ENCODE measurements at places on chromosomes 1 and 21. TPM values are rescaled to one million over a fixed set of nuclear protein-coding genes. Genes with fewer than 3 reads are reported as not detected.

GRCh38 chr1:110033421-110033820 lies 1.0 kb upstream of the STRIP1 start:
- DNase-seq: no peak
- peaks cover 10% of the 10 kb centered on the region for H3K4me1 ChIP-seq
- no peaks in the 10 kb centered on the region for H3K36me3 ChIP-seq
- H3K27me3 ChIP-seq: no peaks in the 10 kb centered on the region

ZNF691 gene
- polyA plus RNA-seq: 8.0 TPM

ABCA4 gene
- 0.08 TPM for polyA plus RNA-seq

- H3K4me3 ChIP-seq: no peak overlapping the region
- peaks cover 39% of the 10 kb centered on the region for H3K4me1 ChIP-seq
- H3K27me3 ChIP-seq: no peaks in the 10 kb centered on the region
- DNase-seq: peak; percentile 42
Measured at GRCh38 chr1:34825455-34826091, 32.8 kb downstream of the GJA4 start.

DNA sequence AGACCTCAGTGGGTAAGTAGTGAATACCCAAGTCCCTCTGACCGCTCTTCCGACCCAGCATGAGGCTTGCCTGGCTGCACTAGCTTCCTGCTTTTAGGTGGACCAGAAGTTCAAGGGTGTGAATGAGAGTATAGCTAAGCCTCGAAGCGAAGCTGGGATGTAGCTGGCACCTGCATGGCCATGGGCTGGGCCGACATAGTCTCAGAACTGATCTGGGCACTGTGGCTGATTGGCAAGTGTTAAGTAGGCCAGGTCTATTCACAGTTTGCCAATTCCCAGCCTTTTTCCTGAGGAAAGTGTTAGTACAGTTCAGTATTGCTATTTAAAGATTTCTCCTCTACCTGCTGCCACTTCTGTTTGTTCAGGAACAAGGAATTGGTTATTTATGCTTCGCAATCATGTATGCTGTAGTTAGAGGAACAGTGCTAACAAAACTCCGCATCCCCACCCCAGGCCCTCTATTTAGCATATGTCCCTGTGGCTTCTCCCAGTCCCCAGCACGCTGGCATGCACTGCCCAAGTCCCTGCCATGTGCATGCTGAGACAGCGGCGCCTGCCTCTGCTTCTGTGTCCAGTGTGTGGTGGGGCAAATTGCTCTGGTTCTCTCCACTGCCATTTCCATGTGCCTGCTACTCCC lies 16.3 kb downstream of the SPATA46 start:
- H3K27ac ChIP-seq: no peak overlapping the region
- H3K4me3 ChIP-seq: no peak overlapping the region
- no peak for DNase-seq
- no peaks in the 10 kb centered on the region for H3K4me1 ChIP-seq

ELF3 gene
- 0.15 TPM for polyA plus RNA-seq

DESI2 gene
- 22.4 TPM for polyA plus RNA-seq

GRCh38 chr21:37408464-37409193 lies 42.1 kb downstream of the DYRK1A start:
- no peaks in the 10 kb centered on the region for H3K36me3 ChIP-seq
- no peak for DNase-seq
- H3K4me3 ChIP-seq: no peak overlapping the region
- H3K27me3 ChIP-seq: no peaks in the 10 kb centered on the region
- peaks cover 11% of the 10 kb centered on the region for H3K4me1 ChIP-seq

DNA sequence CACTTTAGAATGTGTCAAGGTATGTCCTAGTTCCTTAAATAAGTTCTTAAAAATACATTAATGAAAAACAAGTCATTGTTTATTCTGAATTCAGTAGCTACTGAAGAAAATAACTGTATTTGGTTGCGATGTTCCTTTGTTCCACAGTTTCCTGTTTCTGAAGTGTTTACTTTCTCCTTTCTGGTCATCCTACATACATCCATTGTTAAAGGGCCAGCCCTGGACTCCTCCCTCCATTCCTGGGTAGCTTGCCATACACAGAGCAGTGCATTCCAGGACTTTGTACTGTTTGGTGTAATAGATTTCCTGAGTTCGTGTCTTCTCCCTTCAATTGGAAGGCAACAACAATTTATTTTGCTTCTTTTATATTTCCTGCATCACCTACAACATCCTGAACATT lies 845.4 kb upstream of the CXADR start:
- H3K4me1 ChIP-seq: no peaks in the 10 kb centered on the region
- DNase-seq: no peak
- no peak overlapping the region for H3K4me3 ChIP-seq
- H3K36me3 ChIP-seq: no peaks in the 10 kb centered on the region
- H3K27me3 ChIP-seq: no peaks in the 10 kb centered on the region

DNA sequence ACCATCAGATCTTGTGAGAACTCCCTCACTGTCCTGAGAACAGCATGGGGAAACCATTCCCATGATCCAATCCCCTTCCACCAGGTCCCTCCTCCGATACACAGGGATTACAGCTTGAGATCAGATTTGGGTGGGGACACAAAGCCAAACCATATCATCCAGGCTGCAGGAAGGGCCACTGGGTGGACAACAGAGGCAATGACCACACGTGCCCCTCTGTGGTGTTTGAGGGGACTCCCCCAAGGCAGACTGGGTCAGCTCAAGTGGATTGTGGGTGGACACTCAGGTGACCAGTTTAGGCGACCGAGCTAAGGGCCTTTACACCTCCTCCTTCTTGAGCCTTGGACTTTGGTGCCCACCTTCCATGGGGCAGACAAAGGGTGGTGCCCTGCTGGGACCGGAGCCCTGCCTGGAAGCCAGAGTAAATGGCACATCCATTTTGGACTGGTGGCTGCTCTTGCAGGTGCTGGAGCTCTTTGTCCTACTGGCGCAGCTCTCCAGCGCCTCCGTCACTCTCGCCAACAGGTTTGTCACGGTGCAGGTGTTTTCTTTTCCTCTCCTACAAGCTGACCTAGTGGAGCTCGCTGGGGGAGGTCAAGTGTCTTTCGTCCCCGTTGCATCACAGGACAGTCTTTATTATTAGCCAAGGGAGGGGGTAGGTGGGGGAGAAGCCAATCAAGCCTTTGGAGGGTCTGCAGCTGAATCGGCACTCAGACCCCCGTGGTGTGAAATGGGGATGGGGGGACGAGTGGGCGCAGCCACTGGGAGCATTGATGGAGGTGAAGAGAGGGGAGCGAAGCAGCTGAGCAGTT lies 37.6 kb downstream of the CRYAA start:
- no peaks in the 10 kb centered on the region for H3K36me3 ChIP-seq
- no peaks in the 10 kb centered on the region for H3K27me3 ChIP-seq
- no peak for DNase-seq

DNA sequence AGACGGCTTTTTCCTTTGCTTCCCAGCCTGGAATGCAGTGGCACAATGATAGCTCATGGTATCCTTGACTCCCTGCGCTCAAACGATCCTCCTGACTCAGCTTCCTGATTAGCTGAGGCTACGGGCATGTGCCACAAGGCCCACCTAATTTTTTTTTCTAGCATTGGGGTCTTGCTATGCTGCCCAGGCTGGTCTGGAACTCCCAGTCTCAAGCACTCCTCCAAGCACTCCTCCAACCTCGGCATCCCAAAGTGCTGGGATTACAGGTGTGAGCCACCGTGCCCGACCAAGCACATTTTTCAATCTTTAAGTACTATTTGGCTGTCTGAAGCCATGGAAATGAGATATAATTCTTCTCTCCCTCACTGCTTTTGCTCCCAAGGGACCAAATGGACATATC lies 58.7 kb downstream of the MAB21L3 start:
- peaks cover 37% of the 10 kb centered on the region for H3K4me1 ChIP-seq
- no peak for DNase-seq
- no peaks in the 10 kb centered on the region for H3K36me3 ChIP-seq
- H3K27me3 ChIP-seq: no peaks in the 10 kb centered on the region
- no peak overlapping the region for H3K4me3 ChIP-seq
- H3K27ac ChIP-seq: no peak overlapping the region

DNA sequence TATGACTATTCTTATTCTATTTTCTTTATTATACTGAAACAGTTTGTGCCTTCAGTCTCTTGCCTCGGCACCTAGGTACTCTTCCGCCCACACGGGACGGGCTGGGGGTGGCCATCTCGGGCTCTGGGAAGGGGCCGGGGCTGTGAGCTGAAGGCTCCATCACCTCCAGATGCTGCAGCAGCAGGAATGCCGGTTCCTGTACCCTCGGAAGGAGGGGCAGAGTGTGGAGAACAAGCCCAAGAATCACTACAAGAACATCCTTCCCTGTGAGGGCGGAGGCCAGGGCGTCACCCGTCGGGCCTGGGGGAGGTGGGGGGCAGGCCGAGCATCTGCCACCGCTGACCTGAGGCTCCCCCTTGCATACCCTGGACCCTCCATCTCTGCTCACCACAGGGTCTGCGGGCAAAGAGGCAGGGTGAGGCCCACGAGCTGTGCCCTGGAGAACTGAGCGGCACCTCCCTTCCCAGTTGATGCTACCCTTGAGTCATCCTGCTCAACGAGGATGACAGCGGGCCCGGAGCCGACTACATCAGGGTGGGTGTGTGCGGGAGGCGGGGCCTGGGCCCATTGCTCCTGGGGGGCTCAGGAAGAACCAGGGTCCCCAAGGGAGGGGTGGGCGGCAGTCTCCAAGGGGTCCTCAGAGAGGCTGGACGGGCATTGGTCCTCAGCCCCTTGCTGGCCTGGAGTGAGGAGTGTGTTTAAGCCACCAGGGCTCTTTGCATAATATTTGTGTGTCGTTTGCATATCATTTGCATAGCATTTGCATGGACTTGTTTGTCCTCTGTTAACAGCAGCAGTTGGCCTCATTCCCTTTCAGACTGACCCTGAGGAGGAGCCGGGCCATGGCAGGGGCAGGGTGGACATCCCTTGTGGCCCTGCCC lies 7.5 kb downstream of the RNF223 start:
- H3K27ac ChIP-seq: no peak overlapping the region
- peaks cover 14% of the 10 kb centered on the region for H3K27me3 ChIP-seq
- H3K36me3 ChIP-seq: no peaks in the 10 kb centered on the region
- H3K4me1 ChIP-seq: peaks cover 36% of the 10 kb centered on the region

GRCh38 chr1:43235451-43236121 lies 34.2 kb upstream of the TMEM125 start:
- no peaks in the 10 kb centered on the region for H3K36me3 ChIP-seq
- peak overlapping the region; percentile 67 for H3K27ac ChIP-seq
- no peaks in the 10 kb centered on the region for H3K27me3 ChIP-seq
- H3K4me1 ChIP-seq: peaks cover 47% of the 10 kb centered on the region

GRCh38 chr1:184604152-184604900 lies 150.3 kb downstream of the EDEM3 start:
- DNase-seq: no peak
- H3K4me3 ChIP-seq: no peak overlapping the region
- peaks cover 5% of the 10 kb centered on the region for H3K4me1 ChIP-seq

GRCh38 chr1:111191496-111191895 lies 8.9 kb downstream of the DENND2D start:
- DNase-seq: no peak
- no peak overlapping the region for H3K4me3 ChIP-seq
- peaks cover 14% of the 10 kb centered on the region for H3K4me1 ChIP-seq
- H3K36me3 ChIP-seq: no peaks in the 10 kb centered on the region
- no peaks in the 10 kb centered on the region for H3K27me3 ChIP-seq

- H3K4me1 ChIP-seq: no peaks in the 10 kb centered on the region
- H3K36me3 ChIP-seq: no peaks in the 10 kb centered on the region
- no peak overlapping the region for H3K27ac ChIP-seq
- DNase-seq: no peak
- no peaks in the 10 kb centered on the region for H3K27me3 ChIP-seq
Measured at GRCh38 chr21:20662514-20662913, 335.7 kb upstream of the NCAM2 start.

LDLRAP1 gene
- 9.0 TPM for polyA plus RNA-seq

DNA sequence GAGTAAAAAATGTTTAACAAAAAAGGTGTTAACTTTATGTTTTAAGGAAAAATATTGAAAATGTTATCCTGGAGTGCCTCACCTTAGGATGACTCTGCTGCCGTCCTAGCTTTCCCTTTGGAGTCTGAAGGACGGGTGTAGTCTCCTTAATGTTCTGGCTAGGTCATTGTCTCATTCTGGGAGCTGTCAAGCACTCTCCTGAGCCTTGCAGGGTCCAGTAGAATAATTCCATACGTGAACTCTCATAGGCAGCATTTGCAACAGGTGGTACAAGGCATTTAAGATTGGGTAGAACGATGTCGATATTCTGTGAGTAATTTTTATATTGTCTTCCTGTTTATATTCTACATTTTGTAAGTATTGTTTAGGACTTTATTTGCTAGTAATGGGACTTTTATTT lies 283.6 kb upstream of the C1orf105 start:
- no peaks in the 10 kb centered on the region for H3K27me3 ChIP-seq
- no peaks in the 10 kb centered on the region for H3K4me1 ChIP-seq
- no peak overlapping the region for H3K4me3 ChIP-seq
- no peaks in the 10 kb centered on the region for H3K36me3 ChIP-seq

- peak overlapping the region; percentile 100 for H3K4me3 ChIP-seq
- H3K27me3 ChIP-seq: no peaks in the 10 kb centered on the region
- peak; percentile 78 for DNase-seq
- H3K27ac ChIP-seq: peak overlapping the region; percentile 89
- peaks cover 31% of the 10 kb centered on the region for H3K4me1 ChIP-seq
- H3K36me3 ChIP-seq: peaks cover 22% of the 10 kb centered on the region
Measured at GRCh38 chr1:224183591-224184312, 712 bp downstream of the DEGS1 start.

GRCh38 chr1:201310251-201310985 lies 27.1 kb downstream of the PKP1 start:
- peak overlapping the region; percentile 57 for H3K27ac ChIP-seq
- peaks cover 26% of the 10 kb centered on the region for H3K4me1 ChIP-seq
- H3K36me3 ChIP-seq: no peaks in the 10 kb centered on the region
- H3K4me3 ChIP-seq: no peak overlapping the region

DNA sequence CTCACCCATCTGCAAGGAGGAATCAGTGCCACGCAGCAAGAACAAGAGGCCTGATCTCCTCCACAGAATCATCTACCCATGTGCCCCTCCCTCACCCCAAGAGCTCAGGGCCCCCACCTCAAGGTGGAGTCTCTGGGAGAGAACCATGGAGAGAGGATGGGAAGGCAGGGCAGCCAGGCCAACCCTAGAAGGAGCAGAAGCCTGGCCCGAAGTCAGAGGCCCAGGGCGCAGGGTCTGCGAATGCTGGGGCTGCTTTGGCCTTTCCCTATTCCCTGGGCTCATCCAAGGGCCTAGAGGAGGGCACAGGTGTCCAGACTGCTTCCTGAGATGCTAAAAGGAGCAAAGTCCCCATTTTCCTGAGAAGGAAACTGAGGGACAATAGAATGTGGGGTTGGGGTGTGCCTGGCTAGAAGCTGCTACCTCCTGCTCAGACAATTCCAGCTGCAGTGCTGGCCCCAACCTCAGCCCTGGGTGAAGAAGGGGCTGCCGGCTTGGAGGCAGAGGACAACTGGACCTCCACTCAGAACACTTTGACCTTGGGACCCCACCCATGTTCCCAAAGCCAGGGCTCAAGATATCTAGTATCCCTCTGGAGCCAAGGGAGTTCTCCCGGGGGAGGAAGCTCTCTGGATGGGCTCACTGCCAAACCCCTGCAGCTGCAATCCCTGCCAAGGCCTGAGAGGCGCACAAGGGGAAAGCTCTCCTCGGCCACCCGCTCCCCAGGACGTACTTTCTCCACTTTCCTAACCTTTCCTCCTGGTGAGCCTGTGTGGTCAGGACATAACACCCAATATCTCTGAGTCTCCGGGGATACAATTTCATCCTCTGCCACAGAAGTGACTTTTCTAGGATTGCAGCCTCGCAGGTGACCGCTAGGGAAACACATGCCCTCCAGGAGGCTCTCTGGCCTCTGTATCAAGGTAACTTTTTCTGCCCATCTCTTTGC lies 16.6 kb upstream of the LEMD1 start:
- no peaks in the 10 kb centered on the region for H3K27me3 ChIP-seq
- peaks cover 43% of the 10 kb centered on the region for H3K4me1 ChIP-seq
- no peaks in the 10 kb centered on the region for H3K36me3 ChIP-seq
- peak overlapping the region; percentile 72 for H3K27ac ChIP-seq

Data from heart left ventricle (tissue), 16 donors.